Cardiac atrium fibroblast (primary cell): ENCODE measurements at places on chromosomes 6 and 20. TPM values are rescaled to one million over a fixed set of nuclear protein-coding genes. Genes with fewer than 3 reads are reported as not detected.

Gene DYNLT2
- total RNA-seq: 0.16 TPM in 1 of 2 replicates, not detected in the other

Gene MCCD1
- not detected in 2 replicates for total RNA-seq

Gene SLC24A3
- 0.32 TPM in 1 of 2 replicates, not detected in the other for total RNA-seq

Gene NRN1
- 1.1 TPM in 1 of 2 replicates, not detected in the other for total RNA-seq

Gene MOG
- total RNA-seq: not detected in 2 replicates
